Brain pericyte (primary cell): ENCODE measurements at places on chromosomes 12 and 14.

DNA sequence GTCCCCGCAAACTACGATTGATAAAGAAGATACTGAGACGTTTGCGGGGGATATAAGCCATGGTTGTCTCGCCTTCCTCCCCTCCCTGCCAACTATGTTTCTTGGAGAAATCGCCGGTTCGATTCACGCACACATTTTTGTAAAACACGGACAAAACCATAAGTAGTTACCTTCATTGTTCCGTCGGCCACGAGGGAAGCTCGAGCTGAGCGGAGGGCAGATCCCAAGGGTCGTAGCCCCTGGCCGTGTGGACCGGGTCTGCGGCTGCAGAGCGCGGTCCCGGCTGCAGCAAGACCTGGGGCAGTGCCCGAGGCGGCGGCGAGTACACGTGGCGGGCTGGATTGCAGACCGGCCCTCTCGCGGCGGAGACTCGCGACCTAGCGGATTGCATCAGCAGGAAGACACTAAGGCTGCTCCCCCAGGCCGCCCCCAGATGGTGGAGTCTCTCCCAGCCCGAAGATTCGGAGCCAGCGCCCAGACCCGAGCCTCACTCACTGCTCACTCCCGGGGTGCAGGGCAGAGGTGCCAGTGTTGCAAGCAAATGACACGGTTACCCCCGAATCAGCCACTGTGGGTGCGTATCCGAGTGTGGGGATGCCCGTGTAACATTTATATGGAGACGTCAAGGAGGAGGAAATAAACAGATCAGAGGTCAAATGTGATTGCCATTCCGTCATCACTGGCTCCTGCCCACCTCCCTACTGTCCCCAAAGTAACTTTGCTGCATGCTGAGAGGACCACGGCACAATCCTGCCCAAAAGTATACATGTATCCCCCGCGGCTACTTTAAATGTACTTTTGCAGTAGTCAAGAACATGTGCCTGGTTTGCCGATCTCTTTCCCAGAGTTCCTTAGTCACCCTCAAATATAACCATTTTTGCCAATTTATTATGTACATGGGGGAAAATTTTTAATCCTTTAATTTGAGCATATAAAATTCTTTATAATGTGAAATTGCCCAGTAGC lies at the start of gene BCAT1:
TSS of gene BCAT1 (minus strand) at position 345 of the 966 bp plus-strand sequence. CDS start at position 176, 169 bp downstream.
- peak; percentile 26 for DNase-seq

DNA sequence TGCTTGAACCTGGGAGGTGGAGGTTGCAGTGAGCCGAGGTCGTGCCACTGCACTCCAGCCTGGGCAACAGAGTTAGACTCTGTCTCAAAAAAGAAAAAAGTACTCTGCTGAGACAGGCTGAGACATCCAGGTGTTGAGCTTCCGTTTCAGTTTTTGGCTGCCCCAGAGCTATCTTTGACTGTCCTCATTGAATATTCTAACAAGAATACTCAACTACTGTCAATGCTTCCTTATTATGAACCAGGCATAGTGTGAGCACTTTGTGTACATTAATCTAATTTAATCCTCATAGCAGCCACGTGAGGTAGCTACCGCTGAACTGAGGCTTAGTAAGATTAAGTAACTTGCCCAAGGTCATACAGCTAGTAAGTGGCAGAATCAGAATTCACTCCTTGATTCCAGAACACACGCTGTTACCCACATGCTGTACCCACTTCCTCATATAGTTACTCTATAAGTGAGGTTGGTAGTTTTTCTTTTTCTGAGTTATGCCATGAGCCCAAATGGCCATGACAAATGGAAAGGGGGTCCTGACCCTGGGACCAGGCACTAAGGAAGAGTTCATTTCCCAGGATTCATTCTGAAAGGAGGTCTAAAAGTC lies 11.3 kb downstream of the ALDH1L2 start:
- no peak for DNase-seq

- no peak for DNase-seq
Measured at GRCh38 chr14:42626986-42627385, 1020.3 kb downstream of the LRFN5 start.

DNA sequence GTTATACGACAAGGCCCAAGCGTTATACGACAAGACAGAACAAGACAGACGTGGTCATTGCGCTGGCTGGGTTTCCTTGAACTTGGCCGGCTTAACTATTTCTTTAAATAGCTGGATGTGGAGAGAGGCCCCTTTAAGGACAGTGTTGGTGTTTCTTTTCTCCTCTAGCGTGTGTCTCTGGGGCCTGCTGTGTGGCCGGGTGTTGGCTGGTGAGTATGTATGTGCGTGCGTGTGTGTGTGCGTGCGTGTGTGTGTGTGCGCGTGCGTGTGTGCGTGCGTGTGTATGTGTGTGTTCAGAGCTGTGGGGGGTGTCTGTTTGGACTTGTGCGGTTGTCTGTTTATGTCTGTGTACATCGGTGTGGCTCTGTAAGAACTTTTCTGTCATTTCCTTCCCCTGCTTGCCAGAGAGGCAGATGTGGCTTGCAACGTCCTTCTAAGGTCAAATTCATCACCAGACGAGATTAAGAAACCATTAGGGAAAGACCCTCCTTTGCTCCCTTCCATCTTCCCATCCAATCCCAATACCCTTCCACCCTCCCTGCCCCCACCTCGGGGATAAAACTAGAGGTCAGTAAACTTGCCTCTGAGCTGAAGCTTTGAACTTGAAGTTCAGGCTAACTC lies 78.6 kb upstream of the TBX3 start:
- peak; percentile 17 for DNase-seq

GRCh38 chr12:124995200-124995961 lies 1.9 kb downstream of the BRI3BP start:
- DNase-seq, result no peak

DNA sequence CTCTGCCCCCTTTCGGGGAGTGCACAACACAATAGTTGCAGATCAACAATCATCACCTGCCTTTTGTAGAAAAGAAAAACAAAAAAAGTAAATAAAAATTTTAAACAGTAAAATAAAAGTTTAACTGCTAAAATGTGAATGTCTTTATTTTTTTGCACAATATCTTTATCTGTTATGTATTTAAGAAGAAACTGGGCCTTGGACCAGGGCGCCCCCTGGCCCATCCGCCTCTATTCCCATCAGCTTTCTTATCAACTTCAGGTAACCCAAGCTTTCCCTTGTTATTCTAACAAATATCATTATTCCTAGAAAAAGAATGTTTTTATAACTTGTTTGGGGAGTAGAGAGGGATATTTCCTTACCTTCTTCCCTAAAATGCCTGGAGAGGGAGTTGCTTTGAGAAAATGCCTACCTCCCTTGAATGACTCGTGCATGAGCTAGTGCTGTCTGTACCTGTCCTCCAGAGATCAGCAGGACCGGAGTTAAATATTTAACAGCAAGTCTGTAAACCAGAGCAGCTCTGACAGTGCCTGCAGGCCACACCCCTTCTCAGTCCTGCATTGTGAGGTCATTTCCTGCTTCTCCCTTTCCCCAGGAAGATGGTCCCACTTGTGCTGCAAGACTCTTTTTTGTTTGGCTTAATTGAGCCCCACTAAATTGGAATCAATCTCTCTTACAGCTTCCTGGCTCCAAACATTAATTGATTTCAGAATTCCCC lies 192.8 kb upstream of the RGS6 start:
- DNase-seq, result no peak

GRCh38 chr14:75046275-75046674 lies 5.0 kb downstream of the MLH3 start:
- DNase-seq, result no peak

GRCh38 chr12:38053655-38054464 lies 262.7 kb upstream of the ALG10B start:
- no peak for DNase-seq

DNA sequence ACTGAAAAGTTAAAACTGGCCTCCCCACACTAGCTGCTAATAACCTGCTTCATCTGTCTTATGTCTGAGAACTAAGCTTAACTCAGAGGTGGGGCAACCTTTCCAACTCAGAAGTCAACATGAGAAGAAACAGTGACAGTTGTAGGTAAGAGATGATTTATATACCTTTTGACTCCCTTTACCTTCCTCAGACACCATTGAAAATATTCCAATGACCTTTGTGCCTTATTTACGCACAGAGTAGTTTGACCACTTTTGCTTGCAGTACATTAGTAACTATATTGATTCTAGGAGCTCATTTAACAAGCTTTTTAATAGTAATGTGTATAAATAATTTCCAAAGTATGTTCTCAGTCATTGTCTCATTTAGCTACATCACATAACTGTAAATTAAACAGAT lies 77.6 kb downstream of the ALX1 start:
- no peak for DNase-seq

DNA sequence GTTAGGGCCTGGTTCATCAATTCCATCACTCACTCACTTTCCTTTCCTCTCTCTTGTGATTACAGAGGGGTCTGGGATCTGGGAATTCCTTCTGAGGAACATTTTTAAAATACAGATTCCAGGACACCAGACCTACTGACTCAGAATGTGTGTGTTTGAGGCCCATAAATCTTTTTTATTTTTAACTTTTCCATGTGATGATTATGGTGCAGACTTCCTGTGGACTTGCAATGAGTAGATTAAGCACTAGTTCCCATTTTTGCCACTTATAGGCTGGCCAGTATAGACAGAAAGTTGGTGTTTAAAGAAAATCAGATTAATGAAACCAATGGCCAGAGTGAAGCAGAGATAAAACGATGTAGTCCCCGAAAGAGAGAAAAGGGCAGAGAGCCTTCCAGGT lies 28.1 kb downstream of the SLC41A2 start:
- DNase-seq, result no peak

DNA sequence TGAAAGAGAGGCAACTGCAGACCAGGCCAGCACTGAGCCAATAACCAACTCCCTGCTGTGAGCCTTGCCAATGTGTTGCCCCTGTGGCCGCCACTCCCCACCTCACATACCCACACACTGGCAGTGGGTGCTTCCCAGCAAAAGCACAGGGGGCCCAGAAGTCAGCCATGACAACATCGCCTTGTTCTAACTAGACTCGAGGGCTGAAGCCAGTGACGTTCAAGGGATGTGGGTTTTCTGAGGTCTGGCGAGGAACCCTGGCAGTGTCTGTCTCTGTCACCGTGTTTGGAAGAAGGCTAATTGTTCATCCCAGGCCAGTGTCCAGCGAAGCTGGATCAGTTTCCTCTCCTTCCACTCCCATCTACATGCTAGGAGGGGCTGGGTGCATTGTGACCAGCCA lies 311.8 kb upstream of the AMIGO2 start:
- no peak for DNase-seq

DNA sequence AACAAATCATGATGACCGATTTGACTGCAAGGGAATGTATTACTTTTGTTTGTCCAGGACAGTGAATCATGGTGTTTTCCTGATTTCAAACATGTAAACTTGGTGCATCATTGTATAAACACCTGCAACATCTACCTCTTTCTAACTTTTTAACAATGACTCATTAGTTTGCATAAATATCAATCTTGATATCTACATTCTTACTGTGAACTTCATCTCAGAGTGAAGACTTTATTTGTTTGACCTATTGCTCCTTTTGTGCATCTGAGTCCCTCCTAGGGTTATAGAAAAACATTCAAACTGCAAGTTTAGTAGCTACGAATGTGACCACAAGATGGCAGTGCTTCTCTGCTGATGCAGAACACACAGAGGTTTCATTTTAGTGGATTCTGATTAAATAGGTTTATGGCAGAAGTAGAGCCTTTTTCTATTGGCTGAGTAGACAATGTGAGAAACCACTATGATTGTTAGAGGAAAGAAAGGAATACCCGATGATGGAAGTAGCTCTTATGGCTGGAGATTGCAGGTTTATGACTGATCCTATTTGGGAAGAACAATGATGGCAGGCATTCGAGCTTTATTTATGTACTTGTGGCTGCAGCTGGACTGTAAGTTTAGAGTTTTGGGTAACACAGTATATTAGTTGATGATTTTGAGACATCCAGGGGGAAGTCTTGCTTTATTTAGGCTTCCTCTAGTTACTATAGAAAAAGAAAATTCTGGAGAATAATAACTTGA lies 244.2 kb upstream of the OR4E1 start:
- DNase-seq, result peak; percentile 15

DNA sequence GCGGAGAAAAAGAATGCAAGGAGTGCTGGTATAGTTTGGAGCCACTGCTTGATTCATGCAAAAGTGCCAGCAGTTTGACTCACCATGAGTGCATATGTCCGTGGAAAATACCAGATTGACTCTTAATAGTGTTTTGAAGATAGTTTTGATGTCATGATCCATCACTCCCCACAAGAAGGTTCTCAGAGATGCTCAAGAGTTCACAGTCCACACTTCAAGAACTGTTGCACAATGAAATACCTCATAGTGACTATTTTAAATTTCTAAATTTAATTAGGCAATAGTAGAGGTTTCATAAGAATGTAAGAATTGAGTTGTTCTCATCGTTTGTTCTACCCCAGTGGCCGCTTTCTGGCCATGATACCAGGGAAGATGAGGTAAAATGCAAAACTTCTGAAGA lies 286.6 kb upstream of the RGS6 start:
- DNase-seq, result no peak

DNA sequence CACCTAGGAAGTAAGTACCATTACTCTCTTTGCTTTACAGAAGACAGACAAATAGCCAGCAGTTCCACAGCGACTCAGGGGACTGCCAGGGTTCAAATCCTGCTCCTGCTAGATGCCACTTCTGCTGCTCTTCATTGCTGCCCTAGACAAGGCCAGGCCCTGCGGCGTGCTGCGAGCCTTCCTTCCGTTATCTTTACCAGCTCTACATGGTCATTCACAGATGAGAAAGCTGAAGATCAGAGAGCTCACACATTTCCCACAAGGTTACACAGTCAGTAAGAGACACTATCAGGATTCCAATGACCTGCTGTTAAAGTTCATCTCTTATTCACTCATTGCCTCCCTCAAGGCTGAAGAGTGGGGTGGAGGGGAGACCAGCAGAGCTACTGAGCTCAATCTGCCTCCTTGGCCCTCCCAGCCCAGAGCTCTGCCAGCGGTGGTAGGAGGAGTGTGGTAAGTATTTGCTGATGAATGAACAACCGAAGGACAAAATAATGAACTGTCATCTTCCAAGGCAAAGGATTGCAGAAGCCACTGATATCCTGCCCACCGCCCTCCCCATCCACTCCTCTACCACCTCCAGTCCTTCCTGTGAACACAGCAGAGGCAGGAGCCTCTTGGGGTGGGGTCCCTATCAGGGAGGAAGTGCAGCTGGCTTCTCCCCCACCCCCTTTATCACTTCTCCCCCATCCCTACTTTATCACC lies 14.6 kb upstream of the HDAC7 start:
- DNase-seq, result no peak

GRCh38 chr12:97500537-97500936 lies 37.9 kb downstream of the RMST start:
- no peak for DNase-seq

DNA sequence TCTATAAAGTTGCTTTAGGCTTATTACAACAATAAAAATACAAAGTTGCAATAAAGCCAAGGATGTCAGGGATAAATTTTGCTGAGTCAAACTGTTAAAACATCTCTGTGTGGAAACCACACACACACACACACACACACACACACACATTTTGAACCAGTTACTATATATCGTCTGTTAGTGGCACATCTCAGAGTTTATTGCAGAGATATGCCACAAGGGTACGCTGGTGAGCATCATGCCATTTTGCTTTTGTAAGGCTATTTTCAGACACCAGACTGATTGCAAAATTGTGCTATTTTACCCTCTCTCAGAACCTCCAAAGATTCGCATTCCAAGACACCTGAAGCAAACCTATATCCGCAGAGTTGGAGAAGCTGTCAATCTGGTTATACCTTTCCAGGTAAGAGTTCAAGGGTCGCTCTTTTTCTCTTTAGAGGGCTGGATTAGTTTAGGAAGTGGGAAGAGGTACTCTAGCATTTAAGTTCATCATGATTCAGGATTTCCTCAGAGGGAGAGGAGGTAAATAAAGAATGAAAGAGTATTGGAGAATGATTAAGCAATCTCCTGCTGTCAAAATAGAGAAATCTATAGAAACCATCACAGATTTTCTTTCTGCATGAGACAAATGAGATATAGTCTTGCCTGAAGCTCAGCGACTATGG lies 27.3 kb upstream of the CHPT1 start:
- DNase-seq, result no peak
